ENCODE measurements at places on chromosomes 2 and 18.

DNA sequence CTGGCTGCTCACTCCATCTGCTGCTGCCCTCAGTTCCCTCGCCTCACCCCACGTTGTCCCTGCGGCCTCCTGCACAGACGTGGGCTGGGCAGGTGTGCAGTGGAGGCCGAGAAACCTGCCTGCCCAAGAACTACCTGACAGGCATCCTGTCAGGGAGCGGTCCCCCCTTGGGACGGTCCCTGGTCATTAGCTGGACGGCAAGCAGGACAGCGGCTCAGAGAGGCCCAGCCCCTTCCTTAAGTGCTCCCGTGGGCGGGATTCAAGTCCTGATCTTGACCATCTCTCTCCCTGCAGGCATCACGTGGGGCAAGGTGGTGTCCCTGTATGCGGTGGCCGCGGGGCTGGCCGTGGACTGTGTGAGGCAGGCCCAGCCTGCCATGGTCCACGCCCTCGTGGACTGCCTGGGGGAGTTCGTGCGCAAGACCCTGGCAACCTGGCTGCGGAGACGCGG lies 11.3 kb downstream of the BOK start:
- DNase-seq: no peak

GRCh38 chr18:49619801-49620200 lies 57.9 kb downstream of the LIPG start:
- no peak for DNase-seq

DNA sequence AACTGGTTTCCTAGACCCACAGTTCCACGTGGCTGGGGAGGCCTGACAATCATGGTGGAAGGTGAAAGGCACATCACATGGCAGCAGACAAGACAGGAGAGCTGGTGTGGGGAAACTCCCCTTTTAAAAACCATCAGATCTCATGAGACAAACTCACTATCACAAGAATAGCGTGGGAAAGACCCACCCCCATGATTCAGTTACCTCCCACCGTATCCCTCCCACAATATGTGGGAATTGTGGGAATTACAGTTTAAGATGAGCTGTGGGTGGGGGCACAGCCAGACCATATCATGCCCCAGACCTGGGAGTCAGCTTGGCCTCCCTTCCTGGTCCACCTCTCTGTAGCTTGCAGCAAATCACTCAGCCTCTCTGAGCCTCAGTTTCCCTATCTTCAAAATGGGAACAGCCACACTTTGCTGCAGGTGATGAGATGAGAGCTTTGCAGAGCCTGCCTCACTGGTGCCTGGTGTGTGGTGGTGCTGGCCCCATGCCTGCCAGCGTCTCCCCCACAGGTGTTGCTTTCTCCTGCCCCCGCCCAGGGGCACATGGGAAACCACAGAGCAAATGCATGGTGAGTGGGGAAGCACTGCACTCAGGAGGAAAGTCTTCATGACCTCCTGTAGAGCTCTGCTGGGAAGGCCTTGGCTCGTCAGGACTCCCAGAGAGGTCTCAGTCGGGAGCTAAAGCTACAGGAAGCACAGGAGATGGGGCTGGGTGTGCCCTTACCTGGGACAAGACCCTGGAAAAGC lies 31.1 kb downstream of the GREB1 start:
- DNase-seq: no peak

- DNase-seq: no peak
These were observed 17.2 kb upstream of the RPL31 start for GRCh38 chr2:100984892-100985307.

GRCh38 chr18:7668392-7668791 lies 101.3 kb downstream of the PTPRM start:
- no peak for DNase-seq

- no peak for DNase-seq
These were observed 89.9 kb downstream of the LYPD6 start for GRCh38 chr2:149420053-149420963.

DNA sequence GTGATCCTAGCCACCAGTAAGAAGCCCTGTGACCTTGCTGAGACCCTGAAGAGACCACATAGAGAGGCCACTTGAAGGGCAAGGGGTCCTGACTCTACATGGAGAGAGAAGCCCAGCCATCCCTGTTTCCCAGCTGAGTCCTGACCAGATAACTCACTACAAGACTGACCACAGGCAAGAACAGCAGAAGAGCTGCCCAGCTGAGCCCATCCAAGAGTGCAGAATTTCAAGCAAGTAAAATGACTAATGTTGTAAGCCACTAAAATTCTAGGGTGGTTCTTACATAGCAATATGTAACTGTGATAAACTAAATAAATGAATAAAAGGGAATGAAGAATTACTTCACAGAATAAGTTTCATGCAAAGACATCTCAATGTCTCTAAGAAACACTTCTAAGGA lies 58.4 kb upstream of the WIPF1 start:
- no peak for DNase-seq

GRCh38 chr2:240833724-240834285 lies 13.8 kb upstream of the KIF1A start:
- no peak for DNase-seq

- DNase-seq: no peak
These were observed 105.2 kb upstream of the OTOS start for GRCh38 chr2:240245706-240246105.

DNA sequence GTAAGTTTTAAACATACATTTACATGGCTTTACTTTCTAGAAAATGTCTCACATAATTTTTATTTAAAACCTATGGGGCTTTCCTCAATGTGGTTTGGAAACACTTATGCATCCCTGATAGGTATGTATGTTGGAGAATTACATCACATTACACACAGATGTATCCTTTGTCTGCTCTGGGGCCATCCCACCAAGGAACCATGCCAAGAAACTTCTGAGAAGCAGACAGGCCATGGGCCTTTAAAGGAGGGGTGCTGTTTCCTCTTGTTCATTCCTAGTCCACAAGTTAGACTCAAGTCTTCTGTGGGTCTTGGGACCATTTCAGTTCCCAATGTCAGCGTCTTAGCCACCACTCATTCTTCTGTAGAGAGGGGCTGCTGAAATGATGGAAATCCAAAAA lies 162.0 kb upstream of the SETBP1 start:
- DNase-seq: no peak

DNA sequence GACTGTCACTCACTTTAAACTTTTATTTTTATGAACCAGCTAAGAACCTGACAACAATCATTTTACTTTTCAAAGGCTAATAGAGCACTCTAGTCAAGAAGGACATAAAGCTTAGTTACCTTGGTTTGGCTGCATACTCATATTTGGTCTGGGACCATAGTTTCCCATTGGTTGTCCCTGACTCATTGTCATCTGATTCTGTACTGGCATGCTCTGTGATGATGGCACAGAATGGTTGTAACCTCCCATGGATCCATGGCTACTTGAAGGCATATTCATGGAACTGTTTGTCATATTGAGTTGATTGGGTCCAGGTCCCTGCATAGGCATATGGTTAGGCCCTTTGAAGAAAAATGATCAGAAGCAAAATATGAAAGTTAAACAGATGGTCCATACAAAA lies 37.9 kb downstream of the SS18 start:
- no peak for DNase-seq

DNA sequence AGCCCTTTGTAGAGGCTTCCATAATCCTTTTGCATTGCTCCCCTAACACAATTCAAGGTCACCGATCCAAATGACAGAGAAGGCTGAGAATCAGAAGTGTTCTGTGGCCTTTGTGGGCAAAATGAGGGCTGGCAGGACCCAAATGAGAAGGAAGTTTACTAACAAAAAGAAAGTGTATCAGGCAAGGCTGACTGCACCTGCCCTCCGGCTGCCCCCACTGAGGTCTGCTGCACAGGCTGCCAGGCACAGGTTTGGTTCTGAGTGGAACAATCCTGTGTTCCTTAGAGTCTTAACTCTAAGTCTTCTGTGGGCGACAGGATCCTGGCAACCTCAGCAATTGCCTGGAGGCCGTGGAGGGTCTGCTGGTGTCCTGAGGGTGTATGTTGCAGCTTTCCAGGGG lies 568.5 kb downstream of the CMPK2 start:
- no peak for DNase-seq

- DNase-seq: no peak
These were observed 1048.6 kb upstream of the KLHL29 start for GRCh38 chr2:22336414-22336813.

DNA sequence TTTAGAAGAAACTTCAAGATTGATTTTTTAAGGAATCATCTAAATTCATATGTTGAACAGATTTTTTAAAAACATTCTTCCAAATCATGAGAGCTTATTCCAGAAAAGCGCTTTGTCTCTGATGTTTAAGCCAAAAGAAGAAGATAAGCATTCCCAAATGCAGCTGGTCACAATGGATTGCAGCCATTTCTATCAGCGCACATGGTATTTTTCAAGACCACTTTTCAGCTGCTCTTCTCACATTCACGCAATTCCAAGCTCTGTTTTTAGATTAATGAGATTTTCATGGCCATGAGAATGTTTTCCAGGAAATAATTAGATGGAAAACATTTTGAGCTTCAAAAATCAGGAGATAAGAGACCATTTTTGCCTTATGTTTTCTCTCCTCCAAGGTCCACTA lies 8.7 kb downstream of the OSBPL1A start:
- DNase-seq: no peak

- peak; percentile 62 for DNase-seq
These were observed 388.6 kb upstream of the TNP1 start for GRCh38 chr2:217248312-217248935.

DNA sequence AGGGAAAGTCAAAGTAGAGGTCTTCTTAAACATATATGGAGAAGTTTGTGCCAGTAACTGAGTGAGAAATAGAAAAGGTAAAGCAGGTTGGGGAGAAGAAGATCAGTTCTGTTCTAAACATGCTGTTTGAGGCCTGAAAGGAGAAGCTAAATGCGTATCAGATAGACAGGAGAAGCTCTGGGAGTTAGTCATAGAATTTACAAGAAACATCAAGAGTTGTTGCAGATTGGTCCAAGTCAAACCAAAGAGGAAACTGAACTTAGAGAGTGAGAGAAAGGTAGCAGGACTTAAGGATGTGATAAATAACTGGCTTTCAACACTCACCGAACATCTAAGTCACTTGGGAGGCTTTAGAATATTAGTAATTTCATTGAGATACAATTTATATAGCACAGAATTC lies 29.2 kb upstream of the CERS6 start:
- no peak for DNase-seq

DNA sequence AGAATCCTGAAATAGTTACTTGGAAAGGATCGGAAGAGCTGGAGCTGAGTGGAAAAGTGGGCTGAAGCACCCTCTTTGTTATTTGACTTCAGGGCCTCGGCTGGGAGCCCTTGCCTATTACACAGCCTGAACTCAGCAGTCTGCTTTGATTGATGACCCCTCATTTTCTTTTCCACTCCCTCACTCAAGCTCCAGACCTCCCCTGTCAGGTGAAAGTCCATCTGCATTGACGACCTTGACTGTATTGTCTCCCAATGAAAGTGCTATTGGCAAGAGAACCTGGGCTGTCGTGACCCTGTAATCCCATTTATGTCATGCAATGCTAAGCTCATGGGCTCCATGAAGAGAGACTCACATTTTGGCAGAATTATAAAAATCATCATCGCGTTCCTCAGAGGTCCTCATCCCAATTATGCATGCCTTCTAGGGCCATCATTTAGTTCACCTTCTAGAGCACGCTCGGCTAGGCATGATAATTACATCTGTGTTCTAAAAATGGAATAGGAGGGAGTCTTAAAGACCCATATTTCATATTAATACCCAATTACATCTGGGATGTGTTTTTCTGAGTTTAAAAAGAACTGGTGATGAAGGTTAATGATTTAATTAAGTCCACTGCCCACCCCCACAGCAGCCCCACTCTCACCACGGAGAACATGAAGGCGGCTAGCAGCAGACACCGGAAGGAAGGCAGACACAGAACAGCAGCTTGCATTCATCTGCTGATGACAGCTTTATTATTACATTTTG lies 472.5 kb downstream of the PID1 start:
- DNase-seq: peak; percentile 35

GRCh38 chr2:45458909-45459563 lies 152.0 kb downstream of the SRBD1 start:
- DNase-seq: no peak

DNA sequence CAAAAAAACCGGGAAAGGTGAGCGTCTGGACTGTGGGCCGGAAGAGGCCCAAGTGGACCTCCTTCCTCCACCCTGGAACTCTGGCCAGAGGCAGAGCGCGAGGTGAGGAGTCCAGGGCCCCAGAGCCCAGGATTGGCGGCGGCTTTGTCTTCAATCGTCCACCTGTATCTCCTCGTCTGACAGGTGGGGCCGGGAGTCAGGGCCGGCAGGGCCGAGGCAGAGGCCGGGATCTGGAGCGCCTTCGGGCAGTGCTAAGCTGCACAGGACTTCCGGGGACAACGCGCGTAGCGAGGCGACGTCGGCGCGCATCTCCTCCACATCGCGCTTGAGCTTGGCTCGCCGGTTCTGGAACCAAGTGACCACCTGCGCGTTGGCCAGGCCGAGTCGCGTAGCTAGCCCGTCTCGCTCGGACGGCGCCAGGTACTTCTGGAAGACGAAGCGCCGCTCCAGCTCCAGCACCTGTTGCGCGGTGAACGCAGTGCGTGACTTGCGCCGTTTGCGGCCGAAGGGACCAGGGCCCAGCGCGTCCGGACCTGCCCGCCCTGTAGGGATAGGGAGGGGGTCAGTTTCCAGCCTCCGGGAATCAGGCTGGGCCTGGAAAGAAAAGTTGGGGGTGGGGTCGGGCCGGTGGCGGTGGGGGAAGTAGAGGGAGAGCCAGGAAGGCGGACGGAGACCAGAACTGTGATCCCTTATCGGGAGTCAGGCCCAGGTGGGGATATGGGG lies 1.5 kb downstream of the LBX2 start:
- DNase-seq: peak; percentile 71

DNA sequence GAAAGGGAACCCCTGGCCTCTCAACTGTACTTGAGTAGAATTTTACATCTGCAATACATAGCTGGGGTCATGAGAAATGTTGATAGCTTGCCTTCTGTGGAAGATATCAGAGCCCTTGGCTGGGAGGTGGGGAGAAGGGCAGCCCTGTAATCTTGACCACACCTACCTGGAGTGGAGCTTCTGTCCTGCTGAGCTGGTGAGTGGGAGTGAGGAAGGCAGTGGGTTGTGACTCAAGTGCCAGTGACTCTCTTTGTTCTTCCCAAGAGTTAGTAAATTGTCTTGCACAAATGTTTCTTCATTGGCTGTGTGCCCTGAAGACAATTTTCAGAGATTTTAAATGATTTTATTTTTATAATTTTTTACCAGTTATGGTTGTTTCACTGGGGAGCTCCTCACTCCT lies 277.3 kb downstream of the MBD5 start:
- DNase-seq: no peak

DNA sequence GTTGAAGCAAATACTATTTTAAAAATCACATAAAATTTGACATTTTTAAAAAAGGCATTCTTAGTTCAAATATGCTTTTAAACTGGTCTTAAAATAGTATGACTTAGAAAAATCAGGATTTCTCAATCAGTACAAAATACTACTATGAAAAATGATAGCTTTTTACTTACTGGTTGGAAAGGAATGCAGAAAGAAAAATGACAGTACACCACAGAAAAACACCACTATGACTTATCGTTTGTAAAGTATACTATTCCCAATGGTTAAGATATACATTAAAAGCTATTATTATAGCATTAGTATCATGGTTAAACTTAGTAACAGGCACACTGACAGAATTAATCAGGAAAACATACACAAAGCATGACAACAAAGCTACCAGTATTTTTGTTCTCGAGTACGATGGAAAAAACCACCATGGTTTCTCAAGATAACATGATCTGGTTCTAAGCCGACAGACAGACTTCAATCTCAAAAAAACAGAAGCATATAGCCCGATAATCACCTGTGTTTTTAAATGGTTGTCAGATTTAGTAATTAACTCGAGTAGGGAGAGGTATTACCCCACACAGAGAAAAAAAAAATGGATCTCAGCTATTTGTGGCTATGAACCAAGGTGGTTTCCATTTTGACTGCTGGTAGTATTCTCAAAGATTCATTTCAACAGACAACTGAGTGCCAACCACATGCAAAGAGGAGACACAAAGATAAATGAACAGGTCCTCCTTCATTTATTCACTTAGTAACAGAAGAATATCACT lies 39.1 kb downstream of the CUL3 start:
- no peak for DNase-seq

All from right kidney (tissue), 9 donors.